ENCODE measurements at places on chromosomes 6 and 20. TPM values are rescaled to one million over a fixed set of nuclear protein-coding genes. Genes with fewer than 3 reads are reported as not detected.

GRCh38 chr6:11296449-11297375, 64.2 kb upstream of the NEDD9 start:
- no peak overlapping the region for H3K4me3 ChIP-seq
- H3K27me3 ChIP-seq = no peaks in the 10 kb centered on the region

GRCh38 chr6:110490110-110490509, 13.7 kb upstream of the SLC22A16 start:
- H3K4me3 ChIP-seq = no peak overlapping the region
- no peak for DNase-seq
- no peaks in the 10 kb centered on the region for H3K4me1 ChIP-seq
- H3K36me3 ChIP-seq = no peaks in the 10 kb centered on the region
- no peaks in the 10 kb centered on the region for H3K27me3 ChIP-seq

Gene EEF1E1
- 14.9 TPM for total RNA-seq

Gene ANKRD66
- not detected for total RNA-seq

DNA sequence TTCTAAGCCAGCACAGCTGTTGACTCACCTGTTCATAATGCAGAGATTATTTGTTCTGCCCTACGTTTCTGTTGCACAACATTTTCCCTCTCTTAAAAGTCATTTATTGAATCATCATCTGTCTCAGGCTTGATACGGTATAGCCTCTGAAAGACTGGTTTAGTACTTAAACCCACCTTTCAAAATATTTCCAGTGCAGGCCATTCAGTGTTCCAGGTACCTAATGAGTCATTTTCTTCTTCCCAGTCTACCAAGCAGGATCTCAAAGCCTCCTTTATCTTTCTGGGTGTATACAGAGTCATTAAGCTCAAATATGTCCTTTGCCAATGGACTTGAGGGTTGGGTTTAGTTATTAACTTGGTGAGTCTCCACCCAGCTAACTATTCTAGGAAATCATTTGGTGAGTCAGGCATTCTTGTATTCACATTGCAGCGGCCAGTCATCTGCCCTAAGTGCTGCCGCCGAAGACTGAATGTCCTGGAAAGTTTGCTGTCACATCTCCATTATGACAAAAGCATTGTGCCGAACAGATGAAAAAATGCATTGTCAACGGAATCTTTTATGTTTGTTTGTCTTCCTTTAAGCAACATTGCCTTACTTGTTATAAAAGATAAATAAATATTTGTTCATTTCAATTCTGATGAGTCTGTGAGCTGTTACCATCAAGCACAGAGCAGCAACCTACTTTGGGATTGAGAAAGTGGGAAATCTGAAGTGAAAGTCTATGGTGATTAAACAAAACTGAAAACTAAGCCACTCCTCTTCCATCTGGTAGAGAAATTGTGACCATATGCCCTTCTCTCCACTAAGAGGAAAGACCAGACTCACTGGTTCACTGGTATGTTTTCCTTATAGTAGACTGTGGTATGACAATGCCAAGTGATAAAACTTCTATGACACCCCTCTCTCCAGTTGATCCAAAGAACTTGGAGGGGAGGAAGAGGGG, 14.3 kb upstream of the FAM135A start:
- H3K27me3 ChIP-seq = no peaks in the 10 kb centered on the region
- no peak for DNase-seq
- H3K4me3 ChIP-seq = no peak overlapping the region
- H3K4me1 ChIP-seq = no peaks in the 10 kb centered on the region
- peak overlapping the region; percentile 29 for H3K27ac ChIP-seq

Measured in tibial nerve (tissue), 4 donors.